ENCODE measurements at places on chromosomes 13 and 19. TPM values are rescaled to one million over a fixed set of nuclear protein-coding genes. Genes with fewer than 3 reads are reported as not detected.

CD79A gene
- total RNA-seq = not detected

ZNF578 gene
- total RNA-seq = 4.6 TPM

EPS8L1 gene
- total RNA-seq = 0.36 TPM

C13orf46 gene
- total RNA-seq = 1.3 TPM

ZNF790 gene
- 5.8 TPM for total RNA-seq

EBI3 gene
- not detected for total RNA-seq

PLPP2 gene
- total RNA-seq = 14.8 TPM
